ENCODE measurements at places on chromosomes 7 and 10.
A peak's percentile ranks its signal among the peaks of the same experiment; 100 is the strongest.

- DNase-seq: no peak
These were observed 204.9 kb downstream of the DOCK4 start for GRCh38 chr7:112001091-112001826.

DNA sequence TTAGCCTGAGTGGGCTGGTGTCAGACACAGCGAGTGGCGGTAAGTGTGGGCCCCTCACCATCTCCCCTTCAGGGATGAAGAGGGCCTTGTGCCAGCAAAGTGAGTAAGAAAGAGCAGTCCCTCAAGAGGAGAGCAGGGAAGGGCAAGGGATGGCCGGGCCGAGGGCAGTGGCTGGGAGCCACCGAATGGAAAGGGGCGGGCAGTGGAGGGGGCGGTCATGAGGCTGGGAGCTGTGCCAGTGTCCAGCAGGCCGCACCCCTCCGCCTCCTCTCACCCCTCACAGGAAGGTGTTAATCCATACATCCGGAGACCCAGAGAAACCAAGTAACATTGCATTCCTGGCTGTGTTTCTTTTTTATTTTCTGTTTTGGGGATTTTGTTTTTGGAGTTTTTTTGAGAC is 28.6 kb upstream of the RASGEF1A start:
- no peak for DNase-seq

- no peak for DNase-seq
These were observed 4.2 kb downstream of the MKX start for GRCh38 chr10:27741173-27742091.

- DNase-seq: peak; percentile 56
These were observed 15.6 kb downstream of the SHH start for GRCh38 chr7:155796381-155797261.

DNA sequence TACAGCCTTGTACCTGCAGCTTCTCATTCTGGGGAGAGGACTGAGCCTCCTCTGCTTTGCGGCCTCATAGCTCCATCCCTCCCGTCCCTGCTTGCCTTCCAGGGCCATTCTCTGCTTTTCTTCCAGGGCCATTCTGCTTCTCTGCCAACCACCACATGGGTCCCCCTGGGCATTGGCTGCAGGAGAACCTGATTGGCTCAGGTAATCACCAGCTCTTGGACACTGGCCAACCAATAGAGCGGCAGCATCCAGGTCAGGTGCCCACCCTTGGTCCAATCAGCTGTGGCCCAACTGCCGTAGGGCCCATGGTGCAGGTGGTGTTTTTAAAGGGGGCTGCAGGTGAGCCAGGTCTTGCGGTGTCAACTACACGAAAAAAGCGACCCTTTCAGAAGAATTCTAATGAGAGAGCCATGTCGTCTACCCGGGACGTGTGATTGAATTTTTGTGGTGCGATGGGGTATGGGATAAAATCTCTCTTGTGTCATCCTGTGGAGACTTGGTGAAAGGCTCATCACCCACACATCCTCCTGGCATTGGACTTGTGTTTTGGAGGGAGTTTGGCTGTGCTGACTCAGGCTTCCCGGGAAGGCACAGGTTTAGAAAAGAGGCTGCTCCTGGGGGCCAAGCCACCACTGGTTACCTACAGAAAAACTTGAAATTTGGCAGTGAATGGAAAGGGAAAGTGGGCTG is 46.0 kb upstream of the PODXL start:
- no peak for DNase-seq

DNA sequence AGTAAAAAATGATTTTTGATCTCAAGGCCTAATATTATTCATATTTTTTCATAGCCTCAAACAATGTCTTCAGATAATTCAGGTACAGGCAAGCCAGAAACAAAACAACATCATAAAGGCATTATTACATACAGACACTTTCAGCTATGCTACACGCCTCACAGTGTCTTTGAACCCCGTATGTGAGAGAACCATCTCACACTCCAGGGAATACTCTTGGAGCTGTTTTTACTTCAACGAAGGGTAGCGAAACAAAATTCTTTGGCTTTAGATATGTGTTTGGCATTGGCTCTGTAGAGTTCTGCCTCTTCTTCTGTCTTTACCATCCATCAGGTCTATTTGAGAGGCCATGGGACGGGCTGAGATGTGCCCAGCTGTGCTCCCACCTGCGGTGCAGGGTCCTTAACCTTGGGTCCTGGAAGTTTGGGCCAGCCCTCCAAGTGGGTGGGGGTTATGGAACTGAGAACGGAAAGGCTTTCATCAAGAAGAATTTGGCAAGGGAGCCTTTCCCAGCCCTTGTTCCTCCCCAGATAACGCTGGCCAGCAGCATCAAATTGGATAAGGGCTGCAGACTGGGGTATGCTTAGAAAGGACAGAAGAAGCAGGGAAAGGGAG is 276.9 kb downstream of the TCF7L2 start:
- no peak for DNase-seq

DNA sequence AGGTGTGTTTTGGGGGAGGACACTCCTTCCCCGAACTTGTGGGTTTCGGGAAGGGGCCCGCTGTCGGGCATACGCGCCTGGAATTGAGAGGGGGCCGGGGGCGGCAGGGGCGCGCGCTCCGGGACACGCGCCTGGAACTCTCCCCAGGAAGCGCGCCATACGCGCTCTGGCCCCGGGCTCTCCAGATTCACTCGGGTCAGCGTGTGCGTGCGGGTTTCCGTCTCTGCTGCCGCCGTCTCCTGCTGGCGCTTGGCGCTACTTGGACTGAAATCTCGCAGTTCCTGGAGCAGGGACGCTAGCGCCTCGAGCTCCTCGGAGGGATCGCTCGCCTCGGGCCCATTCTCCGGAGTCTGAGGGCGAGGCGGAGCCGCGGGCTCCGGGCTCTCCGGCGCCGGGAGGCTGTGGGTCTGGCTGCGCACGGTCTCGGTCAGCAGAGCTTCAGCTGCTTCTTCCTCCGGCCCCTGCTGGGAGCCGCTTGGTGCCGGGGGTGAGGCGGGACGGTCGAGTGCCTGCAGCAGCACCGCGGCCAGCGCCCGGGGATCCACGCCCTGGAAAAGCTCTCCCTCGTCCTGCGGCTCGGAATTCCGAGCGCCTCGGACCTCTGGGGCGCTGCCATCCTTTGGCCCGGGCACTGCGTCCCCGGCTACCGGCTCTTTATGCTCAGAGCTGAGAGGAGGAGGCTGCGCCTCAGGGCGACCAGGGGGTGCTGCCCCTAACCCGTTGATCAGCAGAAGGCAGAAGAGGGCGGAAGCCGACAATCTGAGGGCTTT is 1.1 kb downstream of the VGF start:
- no peak for DNase-seq

- no peak for DNase-seq
These were observed 309.2 kb upstream of the ZMIZ1 start for GRCh38 chr10:78759456-78760120.

DNA sequence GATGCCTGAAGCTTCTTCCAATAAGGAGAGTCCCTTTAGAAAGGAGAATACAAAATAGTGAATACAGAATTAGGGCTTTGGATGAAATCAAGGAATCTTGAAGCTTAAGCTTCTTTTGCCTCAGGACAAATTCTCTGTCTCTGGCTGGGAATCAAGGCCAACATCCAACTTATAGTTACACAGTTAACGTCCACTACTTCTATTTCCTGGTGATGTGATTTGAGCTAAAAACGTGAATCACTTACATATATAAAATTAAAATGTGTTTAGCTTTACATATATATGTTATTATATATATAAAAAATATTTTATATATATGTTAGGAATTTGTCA is 11.4 kb upstream of the INPP5F start:
- DNase-seq: no peak

DNA sequence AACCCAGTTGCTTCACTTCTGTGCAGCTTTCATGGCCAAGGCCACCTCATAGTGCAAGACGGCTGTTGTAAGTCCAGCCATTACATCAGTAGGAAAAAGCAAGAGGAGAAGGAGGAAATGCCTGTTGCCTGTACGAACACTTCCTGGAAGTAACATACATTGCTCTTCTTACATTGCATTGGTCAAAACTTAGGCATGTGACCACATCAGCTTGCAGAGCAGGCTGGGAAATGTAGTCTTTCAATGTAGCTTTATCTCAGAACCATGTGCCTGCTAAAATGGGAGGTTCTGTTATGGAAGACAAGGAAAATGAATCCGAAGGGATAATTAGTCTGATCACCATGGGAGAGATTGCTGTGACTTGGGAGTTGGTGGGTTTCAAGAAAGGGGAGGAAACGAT is 4.3 kb downstream of the SLC29A3 start:
- DNase-seq: no peak

DNA sequence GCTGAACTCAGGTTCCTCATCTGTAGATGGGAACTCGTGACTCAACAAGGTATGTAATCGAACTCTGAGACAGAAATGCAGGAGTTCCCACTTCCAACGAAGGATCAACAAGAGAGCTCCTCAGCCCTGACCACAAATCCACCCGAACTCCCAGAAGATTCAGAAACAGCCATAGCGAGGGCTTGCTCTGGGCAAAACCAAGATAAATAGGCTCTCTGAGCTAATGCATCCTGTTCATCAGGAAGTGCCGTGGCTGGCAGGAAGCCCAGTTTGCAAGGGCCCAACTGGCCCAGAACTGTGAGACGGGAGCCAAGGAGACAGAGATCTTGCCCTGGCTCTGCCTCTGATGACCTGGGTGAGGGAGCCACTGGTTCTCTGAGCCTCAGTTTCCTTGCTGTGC is 141.7 kb upstream of the PFKP start:
- DNase-seq: no peak

DNA sequence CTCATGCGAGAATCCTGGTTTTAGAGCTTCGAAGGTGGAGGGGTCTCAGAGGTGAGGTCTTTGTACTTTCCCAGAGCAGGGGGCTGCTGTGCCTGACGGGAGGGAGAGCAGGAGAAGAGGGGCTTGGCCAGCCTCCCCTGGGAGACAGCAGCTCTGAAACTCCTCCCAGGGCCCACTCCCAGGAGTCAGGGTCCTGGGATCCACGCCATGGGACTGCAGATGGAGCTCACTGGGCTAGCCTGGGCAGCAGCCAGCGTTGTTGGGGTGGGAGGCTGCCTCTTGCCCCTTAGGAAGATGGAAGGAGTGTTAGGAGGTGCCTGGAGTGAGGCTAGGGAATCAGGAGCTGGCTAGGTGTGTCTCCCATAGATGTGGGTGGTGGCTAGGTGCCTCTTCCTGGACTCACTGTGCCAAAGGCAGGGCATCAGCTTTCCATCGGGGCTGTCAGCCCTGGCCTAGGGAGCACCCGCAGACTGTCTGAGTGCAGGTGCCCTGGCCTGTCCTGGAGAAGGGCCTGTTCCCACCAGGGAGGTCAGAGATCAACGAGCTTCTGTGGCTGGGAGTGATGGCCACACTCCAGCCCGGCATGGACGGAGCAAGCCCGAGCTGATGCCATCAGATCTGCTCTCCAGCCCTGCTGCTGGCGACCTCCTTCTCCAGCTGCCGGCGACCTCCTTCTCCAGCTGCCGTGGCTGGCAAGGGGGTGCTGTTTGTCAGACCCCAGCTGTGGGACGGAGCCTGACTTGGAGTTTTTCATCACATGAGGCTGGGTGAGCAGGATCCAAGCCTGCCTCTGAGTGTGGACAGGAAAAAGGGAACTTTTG is 111.3 kb downstream of the PTPN20 start:
- no peak for DNase-seq

Measured in activated T-helper 1 cell treated with anti-CD3 and anti-CD28 coated beads, Interleukin-2, amount 50 U/mL, for 16 hours (primary cell).